Foreskin keratinocyte (primary cell): ENCODE measurements at places on chromosomes 13 and 19. TPM values are rescaled to one million over a fixed set of nuclear protein-coding genes. Genes with fewer than 3 reads are reported as not detected.

The CD70 gene
- 0.96 and 1.5 TPM in 2 replicates for polyA plus RNA-seq

The DPRX gene
- not detected in 2 replicates for polyA plus RNA-seq

The VSIG10L gene
- 1.2 TPM in 2 replicates for polyA plus RNA-seq

The C1QTNF9 gene
- polyA plus RNA-seq = not detected in 2 replicates

The KLF5 gene
- 31.6 and 39.7 TPM in 2 replicates for polyA plus RNA-seq

The USHBP1 gene
- 0.04 TPM in 1 of 2 replicates, not detected in the other for polyA plus RNA-seq

The PSG4 gene
- 4.4 and 7.3 TPM in 2 replicates for polyA plus RNA-seq

The CYP4F2 gene
- polyA plus RNA-seq = 0.02 TPM in 1 of 2 replicates, not detected in the other

The KLK15 gene
- polyA plus RNA-seq = not detected in 2 replicates

The CD79A gene
- 0.17 and 0.30 TPM in 2 replicates for polyA plus RNA-seq
